Immature natural killer cell (primary cell): ENCODE measurements at places on chromosomes 3 and 15. TPM values are rescaled to one million over a fixed set of nuclear protein-coding genes. Genes with fewer than 3 reads are reported as not detected.

- H3K4me1 ChIP-seq, result no peaks in the 10 kb centered on the region
- H3K4me3 ChIP-seq, result no peak overlapping the region
- no peak overlapping the region for H3K27ac ChIP-seq
- DNase-seq, result no peak
Observed at GRCh38 chr3:123416647-123417046, 32.2 kb downstream of the ADCY5 start.

IL17RC gene
- 12.6 TPM for polyA plus RNA-seq

DNA sequence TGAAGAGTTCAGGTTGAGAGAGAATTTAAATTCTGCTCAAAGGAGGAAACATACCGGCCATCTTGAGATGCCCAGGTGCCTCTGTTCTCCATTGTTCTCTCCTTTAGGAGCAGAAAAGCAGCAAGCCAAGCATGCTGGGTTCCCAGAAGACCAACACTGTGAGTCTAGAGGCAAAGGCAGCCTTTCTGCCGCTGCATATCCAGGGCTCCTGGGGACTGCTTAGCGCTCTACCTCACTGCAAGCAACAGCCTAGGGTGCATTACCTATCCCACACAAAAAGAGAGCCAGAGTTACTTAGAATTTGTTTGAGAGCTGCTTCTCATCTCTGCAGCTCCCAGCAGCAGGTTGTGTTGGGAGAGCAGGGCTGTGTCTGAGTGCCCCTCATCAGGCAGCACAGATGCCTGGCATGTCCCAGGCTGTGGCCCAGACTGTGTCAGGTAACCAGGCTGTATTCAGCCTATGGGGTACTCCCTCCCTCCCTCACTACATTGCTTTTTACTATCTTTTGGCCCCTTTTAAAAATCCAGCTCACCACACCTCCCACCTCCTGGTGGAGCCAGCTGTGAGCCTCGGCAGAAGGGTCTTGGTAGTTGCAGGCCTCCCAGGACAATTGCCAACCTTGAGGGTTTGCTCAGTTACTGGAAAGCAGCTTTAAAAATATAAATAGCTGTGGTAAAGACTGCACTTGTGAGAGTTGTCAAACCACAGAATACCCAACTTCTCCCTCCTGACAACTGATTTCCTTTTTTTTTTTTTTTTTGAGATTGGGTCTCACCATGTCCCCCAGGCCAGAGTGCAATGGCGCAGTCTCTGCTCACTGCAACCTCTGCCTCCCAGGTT, 30.2 kb downstream of the BCL2L10 start:
- H3K36me3 ChIP-seq, result no peaks in the 10 kb centered on the region
- DNase-seq, result peak; percentile 19
- peaks cover 19% of the 10 kb centered on the region for H3K4me1 ChIP-seq
- H3K27me3 ChIP-seq, result peaks cover 14% of the 10 kb centered on the region
- no peak overlapping the region for H3K27ac ChIP-seq
- H3K4me3 ChIP-seq, result peak overlapping the region; percentile 65

DNA sequence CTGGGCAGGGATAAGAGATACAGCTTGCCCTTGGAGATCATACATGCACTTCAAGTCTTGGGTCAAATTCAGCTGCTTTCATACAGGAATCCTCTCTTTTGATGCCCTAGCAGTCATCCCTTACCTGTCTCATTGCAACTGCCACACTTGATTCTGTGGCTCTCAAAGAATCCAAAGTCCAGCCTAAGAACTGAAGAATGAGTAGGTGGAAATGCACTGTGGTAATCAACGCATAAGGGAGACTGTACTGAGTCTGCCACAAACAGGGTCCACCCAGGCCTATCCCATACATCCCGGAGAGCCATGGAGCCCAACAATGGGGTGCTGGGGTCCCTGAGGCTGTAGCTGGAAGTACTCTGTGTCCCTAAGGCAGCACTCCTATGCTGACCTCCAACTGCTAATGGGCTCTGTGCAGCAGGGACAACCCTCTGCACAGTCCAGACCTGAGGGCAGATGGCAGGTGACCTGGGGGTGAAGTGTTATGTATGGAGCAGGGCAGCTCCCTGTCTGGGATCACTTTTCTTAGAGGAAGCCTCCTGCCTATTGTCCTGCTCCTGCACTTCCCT, 1.7 kb upstream of the VPS18 start:
- H3K27me3 ChIP-seq, result peaks cover 10% of the 10 kb centered on the region
- no peak overlapping the region for H3K27ac ChIP-seq
- H3K36me3 ChIP-seq, result no peaks in the 10 kb centered on the region
- DNase-seq, result no peak
- H3K4me3 ChIP-seq, result no peak overlapping the region

TLR9 gene
- polyA plus RNA-seq, result not detected

DNA sequence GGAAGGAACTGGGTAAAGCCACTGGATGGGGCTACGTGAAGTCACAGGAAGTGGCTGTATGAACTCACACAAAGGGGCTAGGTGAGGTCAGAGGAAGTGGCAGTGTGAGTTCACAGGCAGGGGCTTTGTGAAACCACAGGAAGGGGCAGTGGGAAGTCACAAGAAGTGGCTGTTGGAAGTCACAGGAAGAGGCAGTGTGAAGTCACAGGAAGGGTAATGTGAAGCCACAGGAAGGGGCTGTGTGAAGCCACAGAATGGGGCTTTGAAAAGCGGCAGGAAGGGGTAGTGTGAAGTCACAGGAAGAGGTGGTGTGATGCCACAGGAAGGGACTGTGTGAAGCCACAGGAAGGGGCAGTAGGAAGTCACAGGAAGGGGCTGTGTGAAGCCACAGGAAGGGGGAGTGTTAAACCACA, 34.6 kb downstream of the GASK1A start:
- H3K4me1 ChIP-seq, result peaks cover 4% of the 10 kb centered on the region
- H3K27me3 ChIP-seq, result peaks cover 3% of the 10 kb centered on the region
- DNase-seq, result peak; percentile 60
- H3K4me3 ChIP-seq, result no peak overlapping the region

- DNase-seq, result peak; percentile 37
- peaks cover 94% of the 10 kb centered on the region for H3K4me1 ChIP-seq
- peak overlapping the region; percentile 85 for H3K27ac ChIP-seq
- peaks cover 25% of the 10 kb centered on the region for H3K36me3 ChIP-seq
Observed at GRCh38 chr3:156681002-156681401, 6.6 kb downstream of the TIPARP start.

GRCh38 chr3:99269606-99270351, 368.3 kb upstream of the DCBLD2 start:
- no peak overlapping the region for H3K4me3 ChIP-seq
- no peaks in the 10 kb centered on the region for H3K4me1 ChIP-seq
- DNase-seq, result no peak
- no peaks in the 10 kb centered on the region for H3K36me3 ChIP-seq

- no peak overlapping the region for H3K27ac ChIP-seq
- no peaks in the 10 kb centered on the region for H3K27me3 ChIP-seq
- peaks cover 11% of the 10 kb centered on the region for H3K36me3 ChIP-seq
- DNase-seq, result no peak
- H3K4me1 ChIP-seq, result peaks cover 2% of the 10 kb centered on the region
- no peak overlapping the region for H3K4me3 ChIP-seq
Observed at GRCh38 chr3:47664519-47664918, 85.9 kb upstream of the CSPG5 start.

DNA sequence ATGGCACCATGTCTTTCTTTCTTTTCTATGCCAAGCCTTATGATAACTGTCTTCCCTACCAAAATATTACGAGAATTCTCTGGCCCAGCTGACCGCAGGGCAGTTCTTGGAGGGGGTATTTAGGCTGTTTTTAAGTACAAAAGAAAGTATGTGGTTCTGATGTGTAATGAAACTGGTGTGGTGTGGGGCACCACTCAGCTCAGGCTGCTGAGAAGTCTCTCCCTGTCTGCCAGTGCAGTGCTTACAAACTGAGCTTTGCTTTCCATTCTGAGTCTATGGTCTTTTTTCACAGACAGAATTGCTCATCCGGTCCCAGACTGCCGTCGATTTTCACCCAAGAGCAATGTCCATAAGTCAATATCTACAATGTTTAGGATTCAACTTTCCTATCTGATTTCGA, 847.6 kb downstream of the NTRK3 start:
- no peaks in the 10 kb centered on the region for H3K4me1 ChIP-seq
- no peak overlapping the region for H3K4me3 ChIP-seq
- H3K27ac ChIP-seq, result no peak overlapping the region

MYZAP gene
- 0.52 TPM for polyA plus RNA-seq

DNA sequence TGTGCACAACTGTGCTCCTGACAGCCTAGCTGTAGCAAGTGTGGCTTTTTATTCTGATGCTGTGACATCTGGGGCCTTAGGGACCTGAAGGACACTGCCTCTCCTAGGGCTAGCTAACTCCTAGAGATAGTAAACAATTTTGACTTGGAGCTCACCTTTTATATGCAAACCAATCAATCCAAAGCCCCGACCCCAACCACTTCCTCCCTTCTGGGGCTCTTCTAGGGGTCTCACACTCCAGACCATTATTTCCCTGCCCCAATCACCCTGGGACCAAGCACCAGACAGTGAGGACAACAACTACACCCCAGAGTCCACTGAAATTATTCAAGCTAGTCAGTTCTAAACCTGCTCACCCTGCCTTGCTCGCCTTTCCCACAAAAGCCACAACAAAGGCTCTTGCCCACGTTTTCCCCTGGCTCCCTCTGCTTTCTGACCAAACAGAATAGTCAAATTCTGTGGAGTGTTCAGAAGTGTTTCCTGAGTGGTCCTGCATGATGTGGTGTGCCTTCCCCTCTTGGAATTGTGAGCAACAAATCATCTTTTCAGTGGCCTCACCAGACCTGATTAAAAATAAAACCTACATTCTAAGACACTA, 84.2 kb upstream of the WNT5A start:
- H3K27ac ChIP-seq, result no peak overlapping the region
- DNase-seq, result no peak
- no peak overlapping the region for H3K4me3 ChIP-seq
- H3K4me1 ChIP-seq, result no peaks in the 10 kb centered on the region
- H3K27me3 ChIP-seq, result peaks cover 2% of the 10 kb centered on the region
